ENCODE measurements at places on chromosomes 12 and 14.

DNA sequence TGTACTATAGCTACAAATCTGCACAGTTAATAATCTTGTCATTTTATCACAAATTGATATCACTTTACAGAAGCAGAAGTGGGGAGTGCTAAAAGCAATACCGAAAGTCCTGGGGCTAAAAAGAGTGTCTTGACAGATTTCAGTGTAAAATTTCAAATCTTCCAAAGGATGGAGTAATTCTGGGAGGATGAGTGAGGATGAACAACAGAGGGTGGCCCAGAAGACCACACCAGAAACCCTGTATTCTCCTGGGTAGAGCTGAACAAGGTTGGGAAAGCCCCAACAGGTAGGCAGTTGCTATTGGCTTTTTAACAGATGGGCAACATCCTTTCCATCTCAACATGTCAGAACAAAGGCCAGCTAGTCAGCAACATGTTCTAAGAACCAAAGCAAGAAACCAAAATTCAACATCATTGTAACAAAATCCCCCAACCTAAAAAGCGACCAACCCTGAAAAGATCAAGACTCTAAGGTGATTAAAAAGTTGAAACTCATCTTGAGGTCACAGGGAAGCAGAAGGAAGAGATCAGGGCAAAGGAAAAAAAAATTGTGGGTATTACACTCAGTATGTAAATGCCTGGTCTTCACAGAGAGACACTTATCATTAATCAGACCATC, 38.8 kb downstream of the CBX5 start:
- DNase-seq = no peak

DNA sequence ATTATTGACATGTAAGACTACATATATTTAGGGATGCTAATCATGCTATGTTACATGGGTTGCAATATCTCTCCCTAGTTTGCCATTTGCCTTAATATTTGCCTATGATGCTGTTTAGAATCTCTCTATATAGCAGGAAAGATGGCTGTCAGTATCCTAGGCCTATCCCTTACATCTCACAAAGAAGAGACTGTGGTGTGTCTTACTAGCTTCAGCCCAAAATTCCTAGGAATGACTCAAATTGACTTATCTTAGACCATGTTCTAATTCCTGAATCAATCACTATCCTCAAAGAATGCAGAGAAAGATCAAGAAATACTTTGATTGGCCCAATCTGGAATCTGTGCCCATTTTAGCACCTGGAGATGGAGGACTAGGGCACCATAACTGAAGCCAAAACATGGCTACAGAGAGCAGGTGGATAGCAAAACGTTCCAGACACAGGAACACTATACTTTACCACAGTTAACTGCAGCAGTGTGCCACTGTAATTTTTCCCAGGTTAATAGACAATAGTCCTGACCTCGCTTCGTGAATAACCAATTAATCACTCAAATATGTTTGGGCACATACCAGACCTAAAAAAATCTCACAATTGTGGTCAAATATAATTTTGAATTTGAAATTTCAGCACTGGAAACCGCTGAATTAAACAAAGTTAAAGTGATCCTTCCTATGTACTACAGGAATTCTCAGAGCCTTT, 32.7 kb upstream of the GLIPR1 start:
- no peak for DNase-seq

DNA sequence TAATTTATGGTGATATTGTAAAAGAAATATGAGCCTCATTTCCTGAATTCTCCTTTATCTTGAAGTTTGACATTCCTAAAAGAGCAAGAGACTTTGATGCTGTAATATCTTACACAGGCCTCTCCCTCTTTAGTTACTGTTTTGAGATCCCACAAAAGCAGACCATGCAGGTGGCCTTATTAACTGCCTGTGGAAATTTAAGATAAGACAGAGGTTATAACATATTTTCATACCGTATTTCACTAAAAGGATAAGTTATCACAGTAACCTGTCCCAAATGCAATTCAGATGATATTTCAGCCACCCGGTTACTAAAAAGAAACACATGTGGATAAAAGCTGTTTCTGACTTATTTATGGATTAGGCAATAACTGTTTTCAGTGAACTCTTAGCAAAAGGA, 150.1 kb downstream of the NAV3 start:
- DNase-seq = no peak

GRCh38 chr14:22973217-22974032, 8.9 kb downstream of the AJUBA start:
- peak; percentile 27 for DNase-seq

- no peak for DNase-seq
Observed at GRCh38 chr12:89831310-89832095, 122.9 kb upstream of the ATP2B1 start.

GRCh38 chr12:89353188-89353822, 1.0 kb upstream of the DUSP6 start:
- DNase-seq = peak; percentile 11

GRCh38 chr14:56896231-56896630, 86.0 kb upstream of the OTX2 start:
- DNase-seq = no peak
